ENCODE measurements at places on chromosomes 5 and 9. TPM values are rescaled to one million over a fixed set of nuclear protein-coding genes. Genes with fewer than 3 reads are reported as not detected.
A peak's percentile ranks its signal among the peaks of the same experiment; 100 is the strongest.

IQGAP2 gene
- total RNA-seq = 3.4 TPM

PTBP3 gene
- 32.3 TPM for total RNA-seq

NR5A1 gene
- total RNA-seq = not detected

TOR4A gene
- total RNA-seq = 21.4 TPM

LRRC19 gene
- total RNA-seq = not detected

TMEM161B gene
- total RNA-seq = 6.1 TPM

STING1 gene
- total RNA-seq = 18.7 TPM

SH3TC2 gene
- total RNA-seq = 15.0 TPM

ZNF354C gene
- 6.1 TPM for total RNA-seq

LCN15 gene
- total RNA-seq = 0.22 TPM

MYMK gene
- total RNA-seq = not detected

CNTFR gene
- not detected for total RNA-seq

DNA sequence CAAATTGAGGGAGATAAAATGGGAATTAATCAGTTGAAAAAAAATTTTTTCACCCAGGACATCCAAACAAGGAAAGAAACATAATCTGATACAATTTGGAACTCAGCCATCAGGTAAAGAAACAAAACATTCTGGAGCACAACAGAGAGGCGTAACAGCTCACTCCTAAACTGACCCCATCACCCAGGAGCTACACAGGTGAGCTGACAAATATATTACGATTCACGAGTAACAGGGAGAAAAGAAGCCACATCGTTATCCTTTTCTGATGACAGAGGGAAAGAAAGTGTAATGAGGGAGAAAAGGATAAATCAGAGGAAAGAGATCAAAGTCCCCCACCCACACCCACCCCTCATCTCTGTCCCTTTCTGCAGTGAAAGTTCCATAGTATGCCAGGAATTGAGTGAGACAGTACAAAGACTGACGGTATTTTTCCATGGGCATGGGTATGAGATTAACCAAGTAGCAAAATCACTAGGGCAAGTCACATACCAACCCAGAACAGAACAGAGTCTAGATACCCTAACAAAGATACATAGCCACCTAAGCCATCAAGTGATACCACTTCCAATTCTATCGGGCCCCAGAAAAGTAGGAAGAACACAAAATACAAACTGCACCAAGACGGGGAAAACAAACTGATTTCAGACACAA lies 45.4 kb downstream of the TMEM245 start:
- no peak for DNase-seq

- no peak for DNase-seq
Observed at GRCh38 chr5:169923988-169924387, 56.3 kb downstream of the INSYN2B start.

- DNase-seq = no peak
Observed at GRCh38 chr9:13817754-13818278, 496.1 kb downstream of the NFIB start.

GRCh38 chr9:72256931-72257330 lies 107.7 kb downstream of the GDA start:
- no peak for DNase-seq

DNA sequence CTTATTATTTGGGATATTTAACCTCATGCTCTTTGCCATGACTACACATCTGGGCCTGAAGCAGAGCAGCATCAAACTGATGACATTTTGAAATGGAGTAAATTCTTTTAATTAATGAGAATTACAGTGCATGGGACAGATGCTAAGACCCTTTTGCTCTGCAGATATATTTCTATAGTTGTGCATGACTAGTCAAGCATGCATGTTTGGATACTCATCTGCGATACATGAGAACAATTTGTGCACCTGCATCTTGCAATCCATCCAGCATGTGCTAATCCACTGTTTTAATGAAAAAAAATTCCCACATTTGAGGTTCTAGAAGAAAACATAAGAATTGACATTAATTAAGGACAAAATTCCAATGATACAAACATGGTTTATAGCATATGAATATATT lies 1047.6 kb upstream of the ACO1 start:
- DNase-seq = peak; percentile 8

DNA sequence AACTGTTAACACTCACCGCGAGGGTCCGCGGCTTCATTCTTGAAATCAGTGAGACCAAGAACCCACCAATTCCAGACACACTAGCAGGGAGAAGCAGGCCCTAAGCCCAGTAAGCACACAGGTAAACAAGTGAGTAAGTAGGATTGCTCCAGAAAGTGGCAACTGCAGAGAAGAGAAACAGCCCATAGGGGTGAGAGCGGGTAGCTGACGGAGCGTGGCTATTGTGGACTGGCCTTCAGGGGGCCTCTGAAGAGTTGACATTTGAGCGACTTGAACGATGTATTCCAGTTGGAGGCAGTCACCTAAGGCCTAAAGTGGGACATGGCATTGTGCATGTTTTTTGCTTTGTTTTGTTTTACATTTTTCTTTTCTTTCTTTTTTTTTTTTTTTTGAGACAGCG lies 74.2 kb downstream of the TSPAN17 start:
- DNase-seq = no peak

- peak; percentile 17 for DNase-seq
Observed at GRCh38 chr5:5270958-5271785, 131.0 kb downstream of the ADAMTS16 start.

GRCh38 chr5:102138243-102138653 lies 157.8 kb downstream of the SLCO4C1 start:
- DNase-seq = no peak

DNA sequence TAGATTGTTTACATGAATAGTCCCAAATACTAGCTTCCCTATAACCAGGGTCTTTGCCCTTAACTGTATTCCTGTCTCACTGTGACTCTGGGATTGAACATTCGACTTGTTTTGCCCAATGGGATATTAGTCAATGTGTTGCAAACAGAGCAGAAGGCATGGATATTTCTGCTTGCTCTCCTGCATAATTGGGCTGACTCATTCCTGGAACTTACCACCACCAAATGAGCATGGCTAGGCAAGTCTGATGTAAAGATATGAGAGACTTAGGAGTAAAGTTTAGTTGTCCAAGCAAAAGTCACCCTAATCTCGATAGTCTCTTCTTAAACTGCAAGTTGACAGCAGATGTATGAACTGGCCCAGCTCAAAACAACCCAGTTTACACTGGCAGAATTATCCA lies 273.5 kb upstream of the CCNG1 start:
- DNase-seq = no peak

GRCh38 chr5:111553868-111554267 lies 41.5 kb upstream of the STARD4 start:
- DNase-seq = peak; percentile 38

GRCh38 chr9:132181796-132182313 lies 20.0 kb downstream of the NTNG2 start:
- DNase-seq = no peak

DNA sequence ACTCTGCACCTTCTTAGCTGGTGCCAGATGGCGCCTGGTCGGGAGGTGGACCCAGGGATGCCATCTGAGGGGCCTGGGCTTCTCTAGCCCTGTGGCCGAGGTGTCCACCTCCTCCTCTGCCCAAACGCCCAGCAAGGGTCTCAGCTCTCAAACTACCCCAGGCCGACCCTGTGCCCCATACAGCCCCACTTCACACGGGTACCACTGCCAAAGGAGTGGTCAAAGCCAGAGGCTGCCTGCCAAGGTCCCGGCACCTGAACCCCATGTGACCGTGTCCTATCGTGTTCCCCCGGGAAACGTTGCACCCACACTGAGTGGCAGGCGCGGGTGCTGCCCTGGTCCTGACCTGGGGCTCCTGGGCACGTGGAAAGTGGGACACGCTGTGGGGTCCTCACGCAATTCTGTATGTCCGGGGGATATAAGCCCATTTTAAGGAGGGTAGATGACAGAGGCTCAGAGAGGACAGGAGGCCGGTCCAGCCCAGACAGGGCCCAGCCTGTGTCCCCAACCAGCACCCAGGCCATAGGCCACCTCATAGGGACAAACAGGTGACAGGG lies 1.9 kb downstream of the ENTPD8 start:
- no peak for DNase-seq

DNA sequence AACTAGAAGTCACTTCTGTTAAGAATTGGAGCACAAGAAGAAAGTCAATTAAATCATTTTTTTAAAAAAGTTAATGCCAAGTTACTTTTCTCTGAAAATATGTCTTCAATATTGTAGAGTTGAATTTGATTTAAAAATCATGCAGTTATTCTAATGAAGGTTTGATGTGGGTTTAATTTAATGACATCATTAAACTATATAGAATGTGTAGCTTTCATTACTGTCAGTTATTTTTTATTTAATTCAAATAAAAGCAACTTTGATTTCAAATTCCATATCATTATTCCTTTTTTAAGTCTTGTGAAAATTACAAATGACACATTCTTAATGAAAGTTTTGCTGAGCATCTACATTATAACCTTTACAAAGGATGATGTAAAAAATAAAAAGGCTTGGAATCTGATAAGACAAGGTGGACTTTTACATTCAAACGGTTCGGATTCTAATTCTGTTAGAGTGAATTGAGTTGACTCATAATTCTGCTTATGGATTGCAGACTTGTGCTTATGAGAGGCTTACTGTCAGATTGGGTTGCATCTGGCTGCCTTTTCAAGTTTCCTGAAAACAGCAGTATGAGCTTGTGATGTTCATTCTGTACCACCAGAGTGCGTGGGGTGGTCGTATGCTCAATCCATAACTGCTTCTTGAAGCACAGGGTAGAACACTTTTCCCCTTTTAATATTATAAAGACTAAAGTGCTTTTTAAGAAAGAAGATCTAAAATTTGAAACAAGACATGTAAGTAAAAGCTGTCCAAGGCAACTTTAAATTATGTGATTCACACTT lies 253.0 kb upstream of the ARRDC3 start:
- no peak for DNase-seq

DNA sequence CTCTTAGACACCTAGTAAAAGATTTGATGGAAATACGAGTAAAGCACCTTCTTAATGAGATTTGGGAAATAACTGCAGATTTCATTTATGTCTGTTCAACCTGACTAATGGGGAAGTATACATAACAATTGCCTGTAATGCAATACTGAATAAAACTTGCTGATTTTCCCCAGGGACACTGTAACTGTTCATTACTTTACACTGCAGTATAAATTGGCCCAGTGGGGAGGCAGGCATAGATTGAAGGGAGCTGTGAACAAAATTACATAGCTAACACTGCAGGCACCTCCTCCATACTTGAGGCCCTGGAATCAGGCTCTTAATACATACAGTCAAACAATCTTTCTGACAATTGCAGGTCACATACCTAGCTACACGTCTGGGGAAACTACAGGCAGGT lies 216.2 kb downstream of the PTPRD start:
- no peak for DNase-seq

- DNase-seq = no peak
Observed at GRCh38 chr5:61910771-61911170, 395.2 kb upstream of the KIF2A start.

GRCh38 chr5:68086857-68087256 lies 128.7 kb upstream of the PIK3R1 start:
- peak; percentile 36 for DNase-seq

- no peak for DNase-seq
Observed at GRCh38 chr5:178788381-178789085, 58.1 kb upstream of the ZNF354A start.

- peak; percentile 9 for DNase-seq
Observed at GRCh38 chr5:88269222-88269771, 652 bp upstream of the TMEM161B start.

GRCh38 chr9:37839496-37840461 lies 39.2 kb downstream of the DCAF10 start:
- peak; percentile 20 for DNase-seq

DNA sequence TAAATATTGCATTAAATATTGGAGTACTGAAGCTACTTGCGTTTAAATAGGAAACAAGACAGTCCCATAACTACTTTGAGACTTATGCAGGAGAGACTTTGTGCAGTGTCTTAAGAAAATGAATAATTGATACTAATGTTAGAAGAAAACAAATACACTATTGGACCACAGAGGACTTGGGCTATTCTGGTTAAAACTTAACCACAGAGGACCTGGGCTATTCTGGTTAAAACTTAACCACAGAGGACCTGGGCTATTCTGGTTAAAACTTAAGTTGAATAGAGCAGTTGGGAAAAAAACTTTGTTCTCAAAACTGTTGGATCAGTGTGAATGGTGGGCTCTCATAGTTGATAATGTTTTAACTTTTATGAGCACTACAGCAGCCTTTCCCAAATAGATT lies 141.7 kb downstream of the WDR70 start:
- no peak for DNase-seq

GRCh38 chr5:149271195-149271715 lies 404 bp upstream of the AFAP1L1 start:
- peak; percentile 20 for DNase-seq

GRCh38 chr5:123873846-123874245 lies 361.9 kb downstream of the CSNK1G3 start:
- no peak for DNase-seq

DNA sequence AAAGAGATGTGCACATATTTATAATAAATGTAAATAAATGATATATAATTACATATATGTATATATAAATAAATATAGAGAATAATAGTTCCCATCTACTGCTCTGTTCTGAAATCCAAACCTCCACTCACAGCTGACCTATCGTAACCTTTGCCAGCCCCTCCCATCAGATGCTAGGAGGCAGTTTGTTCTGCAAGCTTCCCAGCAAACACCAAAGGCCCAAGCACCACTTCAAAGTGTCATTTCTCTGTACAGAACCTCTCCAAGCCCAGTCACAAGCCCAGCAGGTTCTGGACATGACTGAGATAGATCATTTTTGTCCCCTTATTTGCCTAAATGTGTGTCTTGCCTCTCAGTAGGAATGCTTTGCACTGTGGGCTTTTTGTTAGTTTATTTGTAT lies 62.4 kb downstream of the MFAP3 start:
- DNase-seq = no peak

- DNase-seq = no peak
Observed at GRCh38 chr5:69167929-69168328, 979 bp downstream of the CCNB1 start.

GRCh38 chr9:128735373-128735772 lies 11.4 kb upstream of the ZDHHC12 start:
- DNase-seq = no peak

GRCh38 chr5:79666758-79667157 lies 22.9 kb upstream of the CMYA5 start:
- no peak for DNase-seq

GRCh38 chr5:61449804-61450492 lies 117.9 kb downstream of the ZSWIM6 start:
- peak; percentile 79 for DNase-seq

DNA sequence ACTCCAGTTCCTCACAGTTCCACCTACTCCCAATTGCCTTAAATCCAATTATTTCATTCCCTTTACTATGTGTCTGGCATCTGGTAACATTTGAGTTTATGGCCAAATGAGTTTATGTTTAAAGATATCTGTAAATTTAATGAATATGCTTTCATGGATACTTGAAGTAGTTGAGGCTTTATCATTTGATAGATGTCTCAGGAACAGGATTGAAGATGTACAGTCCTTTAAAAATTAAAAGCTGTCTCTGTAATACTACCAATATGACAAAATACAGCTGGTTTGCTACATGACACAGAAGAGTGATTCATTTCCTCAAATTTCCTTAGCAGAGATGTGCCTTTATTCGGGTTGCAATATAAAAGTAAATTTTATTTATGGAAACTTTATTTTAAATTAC lies 2326.0 kb upstream of the ACO1 start:
- DNase-seq = no peak

Measured in lung microvascular endothelial cell (primary cell).